ENCODE measurements at places on chromosomes 1 and 21.

GRCh38 chr1:218284377-218284916 is 646 bp upstream of the RRP15 start:
- no peak for DNase-seq

- DNase-seq = no peak
Measured at GRCh38 chr1:84156210-84156621, 12.1 kb downstream of the PRKACB start.

GRCh38 chr1:51000651-51001050 is 30.6 kb downstream of the CDKN2C start:
- DNase-seq = no peak

- DNase-seq = no peak
Measured at GRCh38 chr1:207992677-207993236, 81.8 kb upstream of the CD34 start.

GRCh38 chr1:154094411-154094810 is 60.5 kb downstream of the NUP210L start:
- DNase-seq = no peak
